ENCODE measurements at places on chromosomes 13 and 19.

GRCh38 chr19:14089662-14090508 is 666 bp downstream of the SAMD1 start:
- DNase-seq, result no peak

DNA sequence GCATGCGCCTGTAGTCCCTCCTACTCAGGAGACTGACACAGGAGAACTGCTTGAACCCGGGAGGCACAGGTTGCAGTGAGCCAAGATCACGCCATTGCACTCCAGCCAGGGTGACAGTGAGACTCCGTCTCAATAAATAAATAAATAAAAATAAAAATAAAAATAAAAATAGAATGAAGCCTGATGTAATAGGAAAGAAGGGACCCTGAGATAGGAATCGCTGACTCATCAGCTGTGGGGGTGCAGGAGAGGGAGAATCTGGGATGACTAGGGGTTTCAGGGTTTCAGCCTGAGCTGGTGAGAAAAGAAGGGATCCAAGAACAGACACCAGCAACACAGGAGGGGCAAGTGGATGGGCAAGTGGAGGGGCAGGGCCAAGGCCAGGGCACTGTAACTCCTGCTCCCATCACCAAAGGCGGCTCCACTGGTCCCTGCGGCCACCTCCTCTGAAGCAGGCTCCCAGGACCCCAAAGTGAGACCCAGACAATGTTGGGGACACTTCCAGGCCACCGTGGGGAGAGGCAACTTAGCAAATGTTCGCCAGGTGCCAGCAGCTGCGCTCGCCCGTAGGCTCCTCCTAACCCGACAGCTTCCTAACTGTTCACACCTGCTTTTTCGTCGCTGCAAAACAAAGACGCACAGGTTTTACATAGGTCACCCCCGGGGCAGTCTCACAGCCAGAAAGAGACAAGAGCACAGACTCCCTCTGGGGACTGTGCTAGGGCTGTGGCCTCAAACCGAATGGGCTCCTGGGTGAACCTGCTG is 1.2 kb downstream of the HAUS8 start:
- DNase-seq, result no peak

DNA sequence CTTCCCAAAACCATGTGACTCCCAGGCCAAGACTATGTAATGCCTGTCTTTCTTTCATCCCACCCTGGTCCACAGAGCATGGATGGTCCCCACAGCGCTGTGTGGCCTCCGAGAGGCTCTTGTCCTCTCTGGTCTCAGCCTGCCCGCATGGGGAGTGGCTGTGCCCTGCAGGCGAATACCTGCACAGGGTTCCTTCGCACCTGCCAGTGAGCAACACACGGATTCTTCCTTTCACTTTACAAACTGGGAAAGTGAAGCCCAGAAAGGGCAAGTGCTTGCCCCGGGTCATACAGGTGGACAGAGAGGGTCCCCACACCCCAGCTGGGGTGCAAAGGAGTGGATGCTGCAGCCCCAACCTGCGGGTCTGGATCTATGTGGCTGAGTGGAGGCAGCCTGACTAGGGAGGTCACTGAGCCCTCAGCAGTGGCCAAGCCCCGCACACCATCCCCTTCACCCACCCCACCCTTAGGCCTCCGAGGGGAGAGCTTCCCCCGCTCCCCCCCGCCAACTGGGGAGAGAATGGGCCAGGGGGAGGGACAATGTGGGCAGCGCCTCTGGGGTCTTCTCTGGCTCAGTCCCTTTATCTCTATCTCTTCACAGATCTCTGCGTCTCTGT is 747 bp upstream of the MARK4 start:
- DNase-seq, result no peak

- DNase-seq, result no peak
Measured at GRCh38 chr13:99227909-99228688, 27.4 kb downstream of the UBAC2 start.

GRCh38 chr13:24097064-24097463 is 63.5 kb upstream of the SPATA13 start:
- DNase-seq, result no peak

GRCh38 chr13:76790526-76790925 is 95.7 kb downstream of the KCTD12 start:
- no peak for DNase-seq

GRCh38 chr13:30370916-30371521 is 51.3 kb upstream of the UBE2L5 start:
- no peak for DNase-seq

DNA sequence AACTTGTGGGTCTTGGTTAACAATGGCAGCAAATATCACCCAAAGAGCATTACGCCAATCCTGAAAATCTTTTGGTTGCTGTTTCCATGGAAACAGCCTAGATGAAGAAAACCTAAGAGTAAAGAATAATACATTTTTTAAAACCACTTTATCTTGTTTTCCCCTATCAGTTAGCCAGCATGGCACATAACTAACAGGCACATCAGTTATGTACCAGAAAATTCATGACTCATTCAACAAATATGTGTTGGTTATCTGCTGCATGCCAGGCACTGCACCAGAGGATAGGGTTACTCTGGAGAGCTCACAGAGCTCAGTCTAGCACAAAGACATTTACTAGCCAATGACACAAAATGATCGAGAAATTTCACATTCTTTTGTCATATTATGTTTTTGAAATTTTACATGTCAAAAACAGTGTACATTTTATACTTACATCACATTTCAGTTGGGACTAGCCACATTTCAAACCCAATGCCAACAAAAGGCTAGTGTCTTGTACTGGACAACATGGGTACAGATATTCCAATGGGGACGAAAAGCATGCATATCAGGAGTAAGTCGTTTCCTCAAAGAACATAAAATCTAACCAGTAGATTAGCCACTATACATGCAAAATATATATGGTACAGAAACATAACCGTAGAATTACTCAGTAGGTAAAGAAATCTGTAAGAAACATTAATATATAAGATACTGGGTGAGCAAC is 20.3 kb downstream of the LNX2 start:
- no peak for DNase-seq

DNA sequence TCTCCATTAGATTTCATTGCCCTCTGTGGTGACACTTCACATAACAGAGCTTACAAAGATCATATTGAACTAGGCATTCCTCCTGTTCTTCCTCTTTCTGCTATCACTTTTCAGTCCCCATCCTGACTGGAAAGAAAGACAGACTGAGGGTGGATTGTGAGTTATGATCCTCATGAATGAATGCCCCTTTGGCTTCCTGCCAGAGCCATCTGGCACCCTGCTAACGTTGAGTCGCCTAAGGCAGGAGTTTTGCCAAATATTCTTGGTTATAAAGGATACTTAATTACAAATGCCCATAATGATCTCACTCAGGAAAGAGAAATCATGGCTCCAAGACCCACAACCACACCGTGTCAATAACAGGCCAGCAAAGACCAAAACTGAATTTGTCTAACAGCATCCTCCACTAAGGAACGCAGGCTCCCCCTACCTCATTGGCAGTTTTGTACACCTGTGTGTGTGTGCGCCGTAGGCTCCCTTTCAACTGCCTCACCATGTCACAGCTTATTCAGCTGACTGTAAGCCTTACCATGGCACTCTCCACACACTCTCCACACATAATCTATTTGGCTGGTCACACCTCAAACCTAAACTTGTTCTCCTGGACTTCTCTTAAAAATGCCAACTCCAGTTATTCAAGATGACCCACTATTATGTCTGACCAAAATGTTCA is 15.5 kb downstream of the ZNF211 start:
- no peak for DNase-seq

- DNase-seq, result no peak
Measured at GRCh38 chr19:10478476-10478875, 24.7 kb downstream of the KEAP1 start.

DNA sequence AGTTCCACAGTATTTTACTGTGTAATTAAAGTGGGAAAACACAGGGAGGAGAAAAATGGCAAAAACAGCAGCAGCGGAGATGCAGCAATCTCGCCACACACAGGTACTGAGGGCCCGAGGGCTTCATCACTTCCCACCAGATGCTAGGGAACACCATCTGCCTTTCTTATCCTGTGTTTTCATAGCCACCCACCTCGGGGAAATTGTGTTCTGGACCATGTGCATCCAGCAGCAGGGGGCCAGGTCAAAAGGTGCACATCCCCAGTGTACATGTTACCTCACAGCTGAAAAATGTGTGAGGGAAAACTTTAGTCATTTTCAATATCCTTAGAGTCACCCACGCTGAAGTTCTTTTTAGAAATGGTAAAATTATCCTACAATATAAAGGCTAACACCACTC is 30.2 kb downstream of the PDCD5 start:
- DNase-seq, result no peak

- DNase-seq, result no peak
Measured at GRCh38 chr13:23391752-23392151, 41.8 kb downstream of the SACS start.

- no peak for DNase-seq
Measured at GRCh38 chr19:41563854-41564514, 12.0 kb upstream of the CEACAM21 start.

GRCh38 chr19:55676889-55677505 is 2.0 kb downstream of the EPN1 start:
- DNase-seq, result no peak

- no peak for DNase-seq
Measured at GRCh38 chr19:12800923-12801465, 606 bp downstream of the PRDX2 start.

DNA sequence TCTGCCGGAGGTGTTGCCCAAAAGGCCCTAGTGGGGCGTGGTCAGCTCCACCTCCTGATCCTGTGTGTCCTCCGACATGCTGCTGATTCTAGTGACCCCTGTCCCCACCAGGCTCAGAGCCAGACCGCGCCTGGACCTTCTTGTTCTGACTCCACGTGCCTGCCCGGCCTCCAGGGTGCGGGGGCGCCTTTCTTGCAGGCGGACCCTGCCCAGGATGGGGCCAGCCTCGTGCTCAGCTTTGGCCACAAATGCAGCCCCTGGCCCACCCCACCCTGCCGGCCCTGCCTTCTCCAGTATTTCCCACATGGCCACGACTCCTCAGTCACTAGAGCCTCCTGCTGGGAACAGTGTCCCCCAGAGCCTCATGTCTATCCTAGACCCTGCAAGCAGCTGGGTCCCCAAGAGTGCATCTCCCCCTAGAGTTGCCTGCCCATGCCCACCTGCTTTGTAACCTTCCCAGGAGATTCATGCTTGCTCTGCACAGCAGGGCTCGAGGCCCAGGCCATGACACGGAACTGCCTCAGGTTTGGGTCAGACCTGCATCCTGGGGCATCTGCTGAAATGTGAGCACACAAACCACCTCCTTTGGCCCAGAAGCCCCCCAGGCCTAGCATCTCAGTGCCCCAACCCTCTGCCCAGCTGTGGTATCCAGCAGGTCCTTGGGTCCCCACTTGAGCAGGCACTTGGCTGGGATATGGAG is 27.0 kb downstream of the TMEM161A start:
- DNase-seq, result no peak

GRCh38 chr19:17235971-17236777 is 9.5 kb downstream of the NR2F6 start:
- no peak for DNase-seq

DNA sequence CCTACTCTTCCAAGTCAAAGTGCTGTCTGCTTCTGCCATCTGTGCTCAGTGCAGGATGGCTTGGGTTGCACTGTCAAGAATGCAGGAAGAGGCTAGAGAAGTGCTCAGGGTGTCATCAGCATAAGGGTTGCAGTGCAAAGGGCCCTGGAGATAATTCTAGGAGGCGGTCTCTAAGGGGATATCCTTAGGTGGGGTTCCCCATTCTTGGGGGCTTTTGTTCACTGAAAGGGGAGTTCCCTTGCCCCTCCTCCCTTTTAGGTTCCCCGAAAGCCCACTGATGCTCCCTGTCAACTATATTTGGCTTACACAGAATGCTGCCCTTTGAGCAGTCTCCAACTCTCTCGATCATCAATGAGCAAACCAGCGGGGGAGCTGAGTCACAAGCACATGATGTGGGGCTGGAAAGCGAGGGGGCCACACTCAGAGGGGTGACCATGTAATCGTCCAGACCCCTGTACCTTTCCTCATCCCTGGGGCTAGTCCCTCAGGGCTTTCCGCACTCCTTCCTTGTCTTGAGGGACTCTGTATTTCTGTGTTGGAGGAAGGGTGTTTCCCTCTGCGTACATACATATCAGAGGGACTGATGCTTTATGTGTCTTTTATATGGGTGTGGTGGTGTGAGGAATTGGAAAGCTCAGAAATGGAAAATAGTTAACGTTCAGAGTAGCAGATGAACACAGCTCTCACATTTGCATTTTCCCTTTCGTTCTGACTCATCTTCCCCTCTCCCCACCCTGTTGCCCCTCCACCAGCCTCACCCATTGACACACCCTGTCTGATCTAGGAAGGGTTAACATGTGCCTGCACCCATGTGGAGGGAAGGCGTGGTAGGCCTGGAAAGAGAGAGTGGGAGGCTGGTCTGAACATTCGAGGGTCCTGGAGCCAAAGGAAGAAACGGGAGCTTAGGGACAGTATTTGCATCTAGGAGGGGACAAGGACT is 6.7 kb downstream of the ZBTB32 start:
- DNase-seq, result no peak

DNA sequence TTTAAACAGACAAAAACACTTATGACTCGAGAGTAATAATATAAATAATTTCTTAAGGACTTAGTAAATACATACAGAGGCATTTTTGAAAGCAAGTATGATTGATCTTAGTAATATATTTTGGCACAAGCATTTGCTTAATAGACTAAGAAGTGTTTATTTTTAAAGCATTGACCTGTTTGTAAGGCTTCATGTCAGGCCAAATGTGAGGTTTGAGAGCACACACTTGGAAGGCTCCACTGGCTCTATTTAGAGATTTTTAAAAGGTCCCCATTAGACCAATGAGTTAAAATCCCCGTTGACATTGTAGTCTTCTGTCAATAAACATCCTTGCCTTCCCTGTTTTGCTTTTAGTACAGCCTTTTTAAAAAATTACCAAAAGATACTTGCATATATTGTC is 50.4 kb downstream of the ATP8A2 start:
- no peak for DNase-seq

DNA sequence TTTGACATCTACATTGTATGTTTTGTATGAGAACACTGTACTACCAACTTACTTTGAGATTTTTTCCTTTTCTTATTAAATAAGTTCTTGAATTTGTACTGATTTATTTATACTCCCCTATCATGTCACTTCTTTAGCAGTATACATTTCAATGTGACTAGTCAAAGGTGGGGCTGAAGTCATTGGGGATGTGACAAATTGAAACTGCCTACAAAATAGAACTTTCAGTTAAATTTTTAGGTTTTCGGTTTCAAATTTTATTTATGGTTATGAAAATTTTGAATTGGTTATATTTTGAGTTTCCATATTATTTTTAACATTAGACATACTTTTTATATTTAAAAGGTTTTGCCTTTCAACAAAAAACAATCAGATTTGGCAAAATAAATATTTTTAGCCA is 221.6 kb downstream of the NBEA start:
- no peak for DNase-seq

- DNase-seq, result no peak
Measured at GRCh38 chr13:40329781-40330485, 336.5 kb downstream of the FOXO1 start.

DNA sequence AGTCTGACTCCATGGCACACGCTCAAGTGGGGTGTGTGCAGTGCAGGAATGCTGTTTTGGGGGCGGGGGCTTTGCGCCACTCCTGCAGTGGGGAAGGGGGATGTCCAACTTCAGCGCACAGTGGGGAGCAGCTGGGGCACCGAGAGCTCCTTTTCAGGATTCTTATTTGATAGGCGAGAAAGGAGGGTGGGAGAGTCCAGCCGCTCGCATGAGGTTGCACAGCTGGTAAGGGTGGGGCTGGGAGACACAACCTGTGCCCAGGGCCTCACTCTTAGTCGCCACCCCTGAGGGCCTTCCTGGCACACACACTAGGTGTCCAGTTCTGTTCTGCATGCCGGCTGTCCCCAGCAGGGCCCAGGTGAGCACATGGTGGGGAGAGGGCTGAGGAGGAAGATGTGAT is 190.8 kb downstream of the UQCRFS1 start:
- no peak for DNase-seq
